ENCODE measurements at places on chromosomes 1 and 21.

GRCh38 chr1:26190373-26190987, at the start of gene CATSPER4:
Gene CATSPER4 (plus strand): TSS chr1:26190602. CDS start chr1:26190628, 26 bp downstream.
- no peak for DNase-seq

DNA sequence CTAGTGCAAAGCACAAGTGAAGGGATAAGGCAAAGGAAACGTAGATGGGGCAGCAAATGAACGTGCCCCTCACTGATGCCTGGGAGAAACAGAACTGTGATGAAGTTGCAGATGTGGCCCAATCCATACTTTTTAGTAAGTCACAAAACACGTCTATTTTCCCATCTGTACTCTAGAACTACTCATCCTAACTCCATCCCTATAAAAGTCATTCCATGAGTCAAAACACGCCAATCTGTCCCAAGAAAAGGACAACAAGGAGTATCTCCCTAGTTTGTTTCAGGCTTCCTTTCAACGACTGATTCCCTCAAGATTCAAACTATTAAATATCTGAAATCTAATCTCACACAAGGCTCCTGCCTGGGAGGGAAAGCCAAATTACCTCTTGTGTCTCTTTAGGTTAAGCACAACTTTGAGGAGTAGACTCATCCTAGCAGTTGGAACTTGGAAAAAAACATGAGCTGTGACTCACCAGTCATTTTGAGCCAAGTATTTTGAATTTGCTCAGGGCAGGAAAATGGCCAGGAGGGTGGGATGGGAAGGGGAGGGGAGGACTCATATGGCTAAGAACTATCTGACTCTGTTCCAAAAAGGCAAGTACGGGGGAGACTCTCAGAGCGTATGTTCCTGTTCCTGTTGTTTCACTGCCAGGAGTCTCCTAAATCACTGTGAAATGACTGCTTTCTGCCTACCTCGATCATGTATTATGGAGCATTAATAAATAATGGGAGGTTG, 214.5 kb upstream of the CAMK1G start:
- peak; percentile 45 for DNase-seq

DNA sequence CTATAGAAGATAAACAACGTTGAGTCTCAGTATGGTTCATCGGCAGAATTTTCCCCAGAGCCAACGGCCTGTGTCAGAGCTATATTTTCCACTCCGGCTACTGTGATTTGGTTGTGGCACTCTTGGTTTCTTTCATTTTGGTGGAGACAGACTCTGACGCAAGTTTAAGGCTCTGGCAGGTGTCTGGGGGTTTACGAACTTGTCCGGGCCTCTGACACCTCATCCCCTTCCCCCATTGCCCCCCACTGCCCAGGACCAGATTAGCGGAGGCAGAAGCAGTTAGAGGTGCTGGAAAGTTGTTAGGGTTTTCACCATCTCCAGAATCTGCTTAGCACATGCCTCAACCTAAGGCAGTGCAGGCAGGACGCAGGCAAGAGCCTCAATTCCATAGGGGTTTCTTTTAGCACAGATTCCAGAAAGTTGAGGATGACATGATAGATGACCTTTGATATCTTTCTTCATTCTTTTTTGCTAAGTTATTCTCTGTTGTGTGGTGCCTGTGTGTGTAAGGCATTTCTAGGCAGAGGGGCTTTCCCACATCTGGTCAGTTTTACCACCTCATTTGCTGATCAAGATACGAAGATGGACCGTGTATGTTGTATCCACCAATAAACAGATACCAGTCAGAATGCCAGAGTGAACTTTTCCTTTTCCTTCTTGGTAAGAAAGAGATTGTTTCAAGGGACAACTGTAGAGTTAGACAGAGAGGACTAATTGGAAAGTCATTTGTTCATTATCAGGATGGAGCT, 18.4 kb upstream of the IL10 start:
- DNase-seq, result no peak

DNA sequence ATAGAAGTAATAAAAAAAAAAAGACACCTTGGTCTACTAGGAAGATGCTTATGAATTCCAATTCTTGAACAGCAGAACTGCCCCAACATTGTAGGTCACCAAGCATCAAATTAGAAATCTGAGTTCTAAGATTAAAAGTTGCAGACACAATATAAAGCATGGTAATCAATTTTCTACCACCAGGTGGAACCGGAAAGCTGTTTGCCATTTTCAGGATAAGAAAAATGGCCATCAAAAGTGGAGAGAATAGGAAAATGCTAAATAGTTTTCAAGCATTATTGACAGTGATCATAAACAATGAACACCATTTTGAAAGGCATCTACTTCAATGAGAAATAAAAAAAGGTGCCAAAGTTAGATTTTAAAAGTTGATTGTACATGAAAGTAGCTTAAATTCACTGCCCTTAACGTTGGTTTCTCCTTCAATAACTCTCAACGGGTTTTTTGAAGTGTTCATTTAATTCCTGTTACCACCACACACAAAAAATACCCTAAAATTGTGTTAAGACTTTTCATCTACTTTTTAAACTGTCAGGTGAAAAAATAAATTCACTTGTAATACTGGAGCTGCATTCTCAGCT, 252.9 kb downstream of the KCNT2 start:
- DNase-seq, result no peak

- no peak for DNase-seq
Observed at GRCh38 chr1:161198897-161199431, at the start of gene ADAMTS4. Gene ADAMTS4 (minus strand): TSS chr1:161199054. CDS start chr1:161198627, 427 bp downstream.

GRCh38 chr1:44660176-44660575, 14.1 kb downstream of the TMEM53 start:
- no peak for DNase-seq

GRCh38 chr1:202439308-202439707, 90.8 kb downstream of the PPP1R12B start:
- no peak for DNase-seq

GRCh38 chr1:201649761-201650622, 111.1 kb downstream of the NAV1 start:
- DNase-seq, result no peak

GRCh38 chr1:117205368-117205767, 5.4 kb downstream of the VTCN1 start:
- DNase-seq, result no peak

- DNase-seq, result no peak
Observed at GRCh38 chr1:190759807-190760206, 282.1 kb upstream of the BRINP3 start.

GRCh38 chr1:59292562-59292961, 4.3 kb upstream of the FGGY start:
- no peak for DNase-seq

DNA sequence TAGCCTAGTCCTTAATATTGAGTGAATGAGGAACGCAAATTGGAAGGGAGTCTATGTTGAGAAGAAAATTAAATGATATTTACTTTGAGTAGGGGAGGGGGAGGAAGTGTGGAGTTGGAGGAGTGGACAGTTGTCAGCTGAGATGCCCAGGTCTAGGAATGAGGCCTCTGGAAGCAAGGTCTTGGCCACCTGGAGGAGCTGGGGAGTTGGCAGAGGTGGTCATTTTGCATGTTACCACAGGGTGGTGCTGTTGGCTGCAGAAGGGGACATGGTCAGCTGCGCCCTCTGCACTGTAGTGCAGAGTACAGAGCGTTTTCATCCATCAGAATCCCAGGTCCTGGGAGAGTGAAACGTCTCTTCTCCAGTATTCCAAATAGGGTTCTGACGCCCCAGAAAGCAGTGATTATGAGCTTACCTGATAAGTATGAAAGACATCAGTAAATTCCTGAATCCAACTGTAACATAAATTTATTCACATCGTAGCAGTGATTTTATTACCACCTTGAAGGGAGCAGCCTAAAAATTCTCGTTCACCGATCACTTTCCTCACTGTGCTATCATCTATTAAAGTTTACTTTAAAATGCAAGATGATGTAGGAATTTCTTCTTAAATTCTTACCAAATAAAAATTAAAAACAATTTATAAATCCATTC, 13.8 kb downstream of the PARK7 start:
- no peak for DNase-seq

- DNase-seq, result no peak
Observed at GRCh38 chr1:243286409-243287122, 30.7 kb downstream of the SDCCAG8 start.

DNA sequence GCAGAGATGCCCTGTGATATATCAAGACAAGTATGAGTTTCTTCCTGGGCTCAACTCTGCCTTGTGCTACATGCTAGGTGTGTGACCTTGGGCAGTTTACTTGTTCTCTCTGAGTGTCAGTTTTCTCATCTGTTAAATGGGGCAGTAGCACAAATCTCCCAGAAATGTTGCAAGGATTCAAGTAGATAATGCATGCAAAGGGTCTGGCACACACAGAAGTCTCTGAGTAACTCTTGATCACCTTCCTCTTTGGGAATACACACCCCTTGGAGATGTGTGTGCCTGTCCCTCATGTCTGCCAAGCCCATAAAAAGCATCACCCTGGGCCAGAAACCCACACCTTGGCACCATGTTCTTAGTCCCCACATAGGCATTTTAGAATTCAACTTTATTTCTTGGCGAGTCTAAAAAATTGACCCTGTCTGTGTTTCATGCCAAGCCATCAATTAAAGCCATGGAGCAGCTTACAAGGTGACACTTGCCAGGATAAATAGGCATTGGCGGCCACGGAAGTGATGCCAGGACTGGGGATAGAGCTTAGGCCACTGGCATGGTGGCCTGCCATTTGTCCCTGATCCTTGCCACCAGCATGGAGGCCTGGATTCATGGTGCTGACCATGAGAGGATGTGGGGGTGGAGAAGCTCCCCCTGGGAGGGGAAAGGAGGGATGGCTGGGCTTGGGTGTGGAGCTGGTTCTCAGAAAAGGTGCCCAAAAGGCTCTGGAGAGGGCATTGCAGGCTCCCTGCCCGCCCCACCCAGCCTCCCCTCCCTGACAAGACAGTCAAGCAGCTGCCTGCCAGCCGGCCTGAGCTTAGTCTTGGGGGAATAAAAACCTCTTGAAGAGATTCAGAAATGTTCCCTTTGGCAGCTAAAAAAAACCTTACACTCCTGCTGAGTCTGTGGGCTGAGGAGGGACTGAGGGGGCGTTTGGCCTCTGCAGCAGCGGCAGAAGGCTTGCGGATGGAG, 118.0 kb upstream of the IPO9 start:
- DNase-seq, result no peak

DNA sequence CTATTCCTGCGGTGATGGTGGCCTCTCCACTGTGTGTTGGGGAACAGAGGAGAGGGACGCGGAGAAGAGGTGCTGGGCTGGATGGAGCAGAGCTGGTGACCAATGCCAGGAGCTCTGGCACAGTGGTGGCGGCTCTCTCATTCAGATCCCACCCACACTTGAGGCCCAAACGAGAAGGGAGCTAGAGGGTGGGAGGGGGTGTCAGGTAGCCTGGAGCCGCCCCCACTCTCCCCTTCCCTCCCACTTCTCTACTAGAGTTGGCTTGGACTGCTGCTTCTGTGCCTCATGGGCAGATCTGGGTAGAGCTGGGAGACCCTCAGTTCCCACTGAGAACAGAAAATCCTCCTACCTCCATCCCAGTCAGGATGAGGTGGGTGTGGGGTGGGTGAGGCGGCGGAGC, 3.5 kb downstream of the TTC39A start:
- no peak for DNase-seq

DNA sequence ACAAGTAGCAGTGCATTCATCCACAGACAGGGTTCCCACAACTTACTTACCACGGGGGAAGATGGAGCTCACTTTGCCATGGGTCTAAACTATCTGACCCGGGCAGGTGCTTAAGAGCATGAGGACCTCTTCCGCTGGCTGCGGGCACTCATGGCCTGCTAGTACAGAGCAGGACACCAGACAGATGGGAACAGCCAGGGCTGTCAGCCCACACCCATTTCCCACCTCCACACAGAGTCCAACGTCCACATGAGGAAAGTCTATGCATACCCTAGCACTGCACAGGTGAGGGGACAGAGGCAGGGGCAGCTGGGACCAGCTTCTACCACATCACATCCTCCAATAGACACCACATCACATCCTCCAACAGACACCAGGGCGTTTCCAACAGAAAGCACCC, 35.8 kb upstream of the PRDM15 start:
- no peak for DNase-seq

DNA sequence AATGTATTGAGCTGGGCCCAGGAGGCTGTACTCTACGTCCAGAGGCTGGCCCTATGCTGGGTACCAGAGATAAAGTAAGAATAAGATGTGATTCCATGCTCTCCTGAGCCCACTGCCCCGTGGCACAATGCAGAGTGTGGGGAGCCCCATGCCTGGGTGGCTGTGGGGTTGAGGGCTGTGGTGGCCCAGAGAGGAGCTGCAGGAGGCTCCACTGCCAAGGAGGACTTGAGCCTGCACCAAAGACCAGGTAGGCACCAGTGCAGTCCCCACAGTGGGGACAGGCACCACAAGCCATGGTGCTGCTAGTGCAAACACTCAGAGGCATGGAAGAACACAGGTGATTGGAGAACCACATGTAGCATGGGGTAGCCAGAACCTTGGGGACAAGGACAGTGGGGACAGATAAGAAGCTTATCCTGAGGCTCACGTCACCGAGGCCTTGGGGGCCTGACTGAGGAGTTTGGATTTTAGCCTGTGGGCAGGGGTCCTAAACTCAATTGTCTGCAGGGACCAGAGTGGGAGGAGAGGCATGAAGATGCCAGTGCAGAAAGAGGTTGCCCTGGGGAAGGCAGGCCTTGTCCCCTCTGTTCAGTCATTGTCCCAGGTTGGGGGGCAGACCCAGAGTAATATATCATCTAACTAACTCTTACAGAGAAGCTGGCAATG, 21.9 kb upstream of the EPS8L3 start:
- DNase-seq, result no peak

DNA sequence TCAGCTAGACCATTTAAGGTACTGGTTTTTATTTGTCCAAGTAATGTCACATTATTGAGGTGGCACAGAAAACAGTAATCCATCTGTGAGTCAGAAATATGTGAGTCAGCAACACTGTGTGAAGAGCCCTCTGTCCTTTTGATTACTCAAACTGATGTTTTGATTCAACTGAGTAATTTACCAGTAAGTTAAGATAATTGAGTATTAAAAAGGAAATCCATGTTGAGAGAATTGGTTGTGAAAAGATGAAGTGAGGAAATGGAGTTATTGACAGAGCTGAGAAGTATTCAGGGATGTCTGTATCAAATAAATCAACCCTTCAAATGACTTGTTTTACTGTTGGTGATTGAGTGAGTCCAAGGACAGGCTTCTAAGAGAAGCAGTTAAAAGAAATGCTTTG, 302.7 kb upstream of the SGIP1 start:
- peak; percentile 47 for DNase-seq

DNA sequence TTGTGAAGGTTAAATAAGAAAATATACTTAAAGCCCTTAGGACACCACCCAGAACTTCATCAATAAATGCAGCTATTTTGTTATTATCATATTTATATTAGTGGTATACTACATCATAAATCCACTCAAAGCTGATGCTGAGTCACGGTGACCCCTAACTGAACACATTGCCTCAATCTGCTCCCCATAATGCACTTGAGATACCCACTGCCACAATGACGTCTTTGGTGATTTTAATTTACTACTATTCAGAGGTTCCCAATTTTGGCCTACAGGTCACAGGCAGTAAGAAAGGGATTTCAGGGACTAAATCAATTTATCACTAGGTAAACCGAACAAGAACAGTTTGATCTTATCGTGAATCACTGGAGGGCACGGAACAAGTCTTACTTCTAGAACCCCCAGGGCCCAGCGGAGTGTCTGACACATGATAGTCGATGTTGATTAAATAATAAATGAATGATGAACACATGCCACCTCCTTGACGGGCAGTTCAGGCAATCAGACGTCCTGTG, 493 bp upstream of the CHD1L start:
- DNase-seq, result no peak

GRCh38 chr21:29343519-29343918, 44.8 kb downstream of the BACH1 start:
- DNase-seq, result no peak
